T-helper 1 cell (primary cell): ENCODE measurements at places on chromosomes 5 and 9.

DNA sequence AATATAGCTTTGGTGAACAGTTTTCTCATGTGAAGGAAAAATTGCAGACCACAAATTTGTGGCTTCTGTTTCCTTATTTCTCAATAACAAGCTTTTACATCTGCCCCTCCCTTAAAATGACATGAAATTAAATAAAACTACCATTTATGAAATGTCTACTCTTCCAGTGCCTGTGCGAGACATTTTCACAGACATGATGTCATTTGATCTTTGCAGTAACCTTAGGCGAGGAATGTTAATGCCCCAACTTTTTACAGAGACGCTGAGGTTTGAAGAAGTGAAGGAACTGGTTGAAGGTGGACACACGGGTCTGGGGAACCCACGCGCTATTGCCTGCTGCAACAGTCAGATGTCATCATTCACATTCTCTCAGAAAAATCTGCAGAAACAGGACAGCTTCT, 61.5 kb downstream of the OSTF1 start:
- DNase-seq: no peak

- DNase-seq: no peak
Measured at GRCh38 chr9:115912086-115912485, 241.5 kb upstream of the PAPPA start.

- no peak for DNase-seq
Measured at GRCh38 chr9:79564105-79564504, 7.7 kb upstream of the TLE4 start.

- DNase-seq: no peak
Measured at GRCh38 chr9:16526380-16526779, 344.1 kb downstream of the BNC2 start.

- DNase-seq: no peak
Measured at GRCh38 chr5:116234681-116235080, 149.9 kb downstream of the COMMD10 start.

DNA sequence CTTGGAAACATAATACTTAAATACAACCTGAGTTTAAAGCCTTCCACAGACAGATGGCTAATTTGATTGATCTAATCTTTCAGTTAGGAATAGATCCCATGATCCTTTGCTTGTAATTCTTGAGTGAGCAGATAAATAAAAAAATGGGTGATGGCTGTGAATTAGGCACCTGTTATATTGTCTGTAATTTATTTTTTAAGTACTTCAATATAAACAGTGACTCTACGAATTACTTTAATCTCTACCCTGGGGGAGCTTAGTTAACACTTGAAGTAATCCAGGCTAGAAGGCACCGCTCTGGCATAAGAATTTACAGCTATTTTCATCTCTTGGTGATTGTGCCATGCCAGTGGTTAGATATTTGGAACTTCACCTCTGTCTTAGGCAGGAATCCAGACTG, 9.0 kb downstream of the EGFLAM start:
- no peak for DNase-seq

GRCh38 chr9:706606-707459, 134.7 kb upstream of the DMRT1 start:
- DNase-seq: no peak

GRCh38 chr5:176870110-176870591, 29.0 kb downstream of the HK3 start:
- no peak for DNase-seq
